ENCODE measurements at places on chromosomes 11 and 22.

- no peak for DNase-seq
Observed at GRCh38 chr22:44628835-44629234, 73.2 kb upstream of the PRR5 start.

DNA sequence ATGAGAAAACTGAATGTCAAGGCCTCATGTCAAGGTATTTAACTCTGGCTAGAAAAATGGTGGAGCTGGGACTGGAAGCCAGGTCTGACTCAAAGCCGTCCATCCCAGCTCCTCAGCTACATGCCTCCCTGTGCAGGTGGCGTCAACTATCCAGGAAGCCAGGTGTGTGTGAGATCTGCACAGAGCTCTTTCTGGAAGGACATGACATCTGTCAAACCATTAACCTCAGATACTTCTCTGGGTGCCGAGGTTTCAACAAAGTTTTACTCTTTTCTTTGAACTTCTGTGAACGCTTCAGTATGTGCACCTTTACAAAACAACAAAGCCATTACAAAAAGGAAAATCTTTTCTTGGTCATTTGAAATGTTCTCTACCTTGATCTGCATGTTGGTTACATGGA is 7.0 kb upstream of the CASTOR1 start:
- no peak for DNase-seq

DNA sequence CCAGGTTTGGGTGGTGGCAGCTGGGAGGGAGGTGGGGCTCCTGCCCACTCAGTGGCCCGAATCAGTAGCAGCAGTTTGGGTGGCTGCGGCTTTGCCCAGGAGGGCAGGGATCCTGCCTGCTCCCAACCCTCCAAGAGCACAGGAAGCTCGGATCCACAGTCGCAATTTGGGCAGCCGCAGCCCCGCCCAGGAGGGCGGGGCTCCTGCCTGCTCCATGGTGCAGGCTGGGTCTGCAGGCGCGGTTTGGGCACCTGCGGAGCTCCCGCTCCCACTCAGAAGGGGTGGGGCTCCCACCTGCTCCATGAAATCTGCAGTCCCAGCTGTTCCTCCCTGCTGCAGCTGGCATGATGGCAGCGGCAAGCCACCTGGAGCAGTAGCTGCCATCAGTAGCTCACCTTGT is 38.1 kb upstream of the CALCB start:
- DNase-seq, result no peak

- no peak for DNase-seq
Observed at GRCh38 chr11:73204711-73205121, 13.4 kb upstream of the P2RY2 start.
